ENCODE measurements at places on chromosomes 7 and 10.

- H3K27me3 ChIP-seq = peaks cover 46% of the 10 kb centered on the region
- no peak overlapping the region for H3K4me3 ChIP-seq
- no peaks in the 10 kb centered on the region for H3K36me3 ChIP-seq
- no peak for DNase-seq
- peaks cover 5% of the 10 kb centered on the region for H3K4me1 ChIP-seq
Measured at GRCh38 chr10:48598243-48598935, 6.5 kb downstream of the ARHGAP22 start.

- H3K27me3 ChIP-seq = no peaks in the 10 kb centered on the region
- H3K4me1 ChIP-seq = peaks cover 87% of the 10 kb centered on the region
- no peaks in the 10 kb centered on the region for H3K36me3 ChIP-seq
- H3K27ac ChIP-seq = peak overlapping the region; percentile 98
Measured at GRCh38 chr10:119250641-119251314, 43.4 kb downstream of the GRK5 start.

DNA sequence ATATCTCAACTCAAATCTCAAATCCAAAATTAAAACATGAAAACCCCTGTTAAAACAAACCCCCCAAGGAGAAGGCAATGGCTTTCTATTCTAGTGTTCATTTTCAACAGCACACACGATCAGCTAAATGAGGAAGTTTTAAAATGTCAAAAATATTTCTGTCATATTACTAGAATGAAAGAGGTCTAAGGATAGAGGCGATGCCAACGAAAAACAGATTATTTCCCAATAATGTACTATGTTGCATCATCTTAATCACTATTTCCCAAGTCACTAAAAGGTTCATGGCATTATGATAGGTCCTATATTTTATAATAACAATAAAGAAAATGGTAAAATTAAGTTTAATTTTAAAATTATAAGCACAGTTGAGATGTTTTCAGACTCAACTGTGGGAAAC, 10.1 kb downstream of the CNOT4 start:
- no peak for DNase-seq
- H3K36me3 ChIP-seq = peaks cover 23% of the 10 kb centered on the region
- no peak overlapping the region for H3K4me3 ChIP-seq
- no peaks in the 10 kb centered on the region for H3K27me3 ChIP-seq
- no peak overlapping the region for H3K27ac ChIP-seq
- H3K4me1 ChIP-seq = peaks cover 10% of the 10 kb centered on the region

- H3K4me3 ChIP-seq = no peak overlapping the region
- no peak overlapping the region for H3K27ac ChIP-seq
- H3K27me3 ChIP-seq = peaks cover 8% of the 10 kb centered on the region
- no peak for DNase-seq
Measured at GRCh38 chr7:77455321-77455720, 39.2 kb upstream of the GSAP start.

DNA sequence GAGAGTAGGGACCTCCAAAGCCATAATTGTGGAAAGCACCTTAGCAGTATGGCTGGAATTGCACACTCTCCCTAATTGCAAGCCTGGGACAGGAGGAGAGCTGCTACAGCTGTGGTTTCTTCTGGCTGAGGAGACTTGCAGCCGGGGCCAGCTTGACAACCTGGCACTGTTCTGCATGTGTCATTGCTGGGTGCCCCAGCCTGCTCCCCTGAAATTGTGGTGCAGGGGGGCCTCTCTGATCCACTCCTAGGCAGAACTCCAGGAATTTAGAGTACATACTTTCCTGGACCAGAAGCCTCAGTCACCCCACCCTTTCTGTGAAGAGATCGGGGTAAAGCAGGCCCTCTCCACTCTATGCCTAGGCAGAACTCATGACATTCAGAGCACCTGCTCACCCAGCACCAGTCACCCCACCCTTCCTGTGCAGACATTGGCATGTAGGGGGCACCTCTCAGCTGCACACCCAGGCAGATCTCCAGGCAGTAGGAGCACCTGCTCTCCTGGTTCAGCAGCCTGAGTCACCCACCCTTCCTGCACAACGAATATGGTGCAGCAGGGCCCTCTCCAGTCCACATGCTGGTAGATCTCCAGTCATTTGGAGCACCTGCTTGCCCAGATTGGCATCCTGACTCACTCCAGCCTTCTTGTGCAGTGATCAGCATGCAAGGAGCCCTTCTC, 34.4 kb upstream of the DYNC1I1 start:
- no peak overlapping the region for H3K27ac ChIP-seq
- H3K27me3 ChIP-seq = peaks cover 12% of the 10 kb centered on the region
- no peaks in the 10 kb centered on the region for H3K4me1 ChIP-seq
- H3K36me3 ChIP-seq = no peaks in the 10 kb centered on the region
- no peak overlapping the region for H3K4me3 ChIP-seq

DNA sequence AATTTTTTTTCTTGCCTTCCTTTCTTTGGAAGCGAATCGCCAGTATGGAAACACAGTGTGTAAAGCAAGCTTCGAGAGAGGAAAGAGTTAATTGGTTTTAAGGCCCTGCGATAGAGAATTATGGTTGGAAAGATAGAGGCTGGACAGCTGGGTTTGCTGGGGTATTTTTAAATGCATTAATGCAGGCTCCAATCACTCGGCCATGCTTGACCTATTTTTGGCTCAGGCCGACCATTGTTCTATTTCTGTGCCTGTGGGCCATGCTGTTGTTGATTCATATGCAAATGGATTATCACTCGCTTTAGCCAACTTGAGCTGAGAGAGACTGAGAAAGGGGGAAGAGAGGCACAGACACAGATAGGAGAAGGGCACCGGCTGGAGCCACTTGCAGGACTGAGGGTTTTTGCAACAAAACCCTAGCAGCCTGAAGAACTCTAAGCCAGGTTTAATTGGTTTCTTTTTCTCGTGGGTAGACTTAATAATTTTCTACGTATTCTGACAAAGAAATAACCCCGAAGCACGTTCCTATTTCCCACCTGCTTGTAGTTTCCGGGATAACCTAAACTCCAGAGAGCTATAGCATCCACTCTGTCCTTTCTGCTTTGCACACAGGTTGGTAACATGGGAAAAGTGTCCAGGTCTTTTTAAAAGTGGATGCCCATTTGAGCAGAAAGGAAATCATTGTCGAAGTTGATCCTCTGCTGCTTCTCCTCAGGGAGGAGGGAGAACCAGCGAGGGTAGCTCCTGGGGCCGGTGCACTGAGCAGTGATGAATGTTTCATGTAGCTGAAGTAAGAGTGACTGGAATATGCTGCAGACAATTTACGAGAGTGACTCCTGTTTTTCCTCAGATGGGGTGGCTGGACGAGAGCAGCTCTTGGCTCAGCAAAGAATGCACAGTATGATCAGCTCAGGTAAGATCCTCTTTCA, at the start of gene HDAC9:
TSS of gene HDAC9 (plus strand) at position 338 of the 929 bp plus-strand sequence. CDS start at position 892, 554 bp downstream.
- peak; percentile 25 for DNase-seq
- peaks cover 4% of the 10 kb centered on the region for H3K27me3 ChIP-seq
- no peaks in the 10 kb centered on the region for H3K36me3 ChIP-seq

DNA sequence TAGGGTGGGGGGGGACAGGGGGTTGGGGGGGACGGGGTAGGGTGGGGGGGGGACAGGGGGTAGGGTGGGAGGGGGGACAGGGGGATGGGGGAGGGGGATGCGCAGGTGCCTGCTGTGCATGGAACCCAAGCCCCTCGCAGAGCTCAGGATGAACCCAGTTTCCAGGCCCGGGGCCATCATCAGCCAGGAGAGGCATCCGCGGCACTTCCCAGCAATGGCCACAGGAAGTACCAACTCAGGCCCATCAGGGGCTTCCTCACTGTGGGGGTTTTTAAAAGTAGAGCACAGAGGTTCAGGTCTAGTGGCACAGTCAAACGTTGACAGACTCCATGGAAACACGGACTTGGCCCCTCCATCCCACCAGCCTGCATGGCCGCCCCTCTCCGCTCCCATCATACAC, 172.7 kb downstream of the DIP2C start:
- peak overlapping the region; percentile 97 for H3K27ac ChIP-seq
- H3K4me3 ChIP-seq = no peak overlapping the region
- peaks cover 3% of the 10 kb centered on the region for H3K27me3 ChIP-seq
- H3K36me3 ChIP-seq = peaks cover 9% of the 10 kb centered on the region

DNA sequence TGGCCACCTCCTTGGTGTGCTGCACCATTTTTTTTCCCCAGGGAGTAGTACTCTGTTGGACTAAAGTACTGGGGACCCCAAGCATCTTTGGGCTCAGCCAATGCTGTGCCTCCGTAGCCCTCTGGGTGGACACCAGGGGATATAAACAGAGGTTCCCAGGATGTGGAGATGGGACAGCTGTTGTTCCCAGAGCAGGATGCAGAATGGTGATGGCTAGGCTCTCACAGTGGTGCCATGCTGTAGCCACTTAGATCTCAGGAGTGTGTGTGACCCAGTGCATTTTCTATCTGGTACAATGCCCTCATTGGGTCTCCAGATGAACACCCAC, 50.9 kb upstream of the SCIN start:
- DNase-seq = no peak
- H3K27me3 ChIP-seq = no peaks in the 10 kb centered on the region
- H3K27ac ChIP-seq = no peak overlapping the region
- H3K4me3 ChIP-seq = no peak overlapping the region
- peaks cover 22% of the 10 kb centered on the region for H3K36me3 ChIP-seq
- no peaks in the 10 kb centered on the region for H3K4me1 ChIP-seq

- no peak overlapping the region for H3K4me3 ChIP-seq
- no peak overlapping the region for H3K27ac ChIP-seq
- H3K4me1 ChIP-seq = peaks cover 12% of the 10 kb centered on the region
- H3K36me3 ChIP-seq = no peaks in the 10 kb centered on the region
- DNase-seq = no peak
- no peaks in the 10 kb centered on the region for H3K27me3 ChIP-seq
Measured at GRCh38 chr7:19213746-19214145, 68.5 kb upstream of the FERD3L start.

DNA sequence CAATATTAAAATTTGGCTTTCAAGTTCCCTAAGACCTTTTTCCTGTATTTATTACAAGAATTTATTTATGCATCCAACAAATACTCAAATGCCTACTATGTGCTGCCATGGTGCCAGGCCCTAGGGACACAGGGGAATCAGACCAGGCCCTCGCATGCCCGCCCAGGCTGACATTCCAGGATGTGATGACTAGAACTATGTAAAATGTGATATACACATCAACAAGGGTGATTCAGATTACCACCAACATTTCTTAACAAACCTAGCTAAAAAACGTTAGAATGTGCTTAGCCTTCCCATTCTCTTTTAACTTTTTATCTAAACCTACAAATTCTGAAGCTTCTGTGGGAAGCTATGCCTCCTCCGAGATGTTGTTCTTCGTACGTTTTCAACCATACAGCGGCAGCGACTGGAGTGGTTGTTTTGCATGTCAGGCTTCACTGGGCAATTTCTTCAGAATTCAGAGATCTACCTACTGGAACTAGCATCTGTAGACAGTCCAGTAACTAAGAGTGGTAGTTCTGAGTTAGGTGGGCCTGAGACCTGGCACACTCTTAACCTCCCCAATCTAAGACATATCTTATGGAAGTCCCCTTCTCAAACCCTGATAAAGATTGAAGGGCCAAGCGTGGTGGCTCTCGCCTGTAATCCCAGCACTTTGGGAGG, 22.1 kb downstream of the GNA12 start:
- no peak overlapping the region for H3K4me3 ChIP-seq
- H3K4me1 ChIP-seq = peaks cover 61% of the 10 kb centered on the region
- no peaks in the 10 kb centered on the region for H3K27me3 ChIP-seq
- DNase-seq = no peak
- peaks cover 39% of the 10 kb centered on the region for H3K36me3 ChIP-seq

- H3K4me1 ChIP-seq = peaks cover 22% of the 10 kb centered on the region
- peaks cover 16% of the 10 kb centered on the region for H3K36me3 ChIP-seq
- DNase-seq = no peak
- H3K4me3 ChIP-seq = no peak overlapping the region
- H3K27ac ChIP-seq = no peak overlapping the region
Measured at GRCh38 chr10:75484717-75485116, 53.3 kb downstream of the LRMDA start.

- no peak for DNase-seq
- no peaks in the 10 kb centered on the region for H3K36me3 ChIP-seq
- H3K27ac ChIP-seq = no peak overlapping the region
- no peak overlapping the region for H3K4me3 ChIP-seq
- peaks cover 8% of the 10 kb centered on the region for H3K27me3 ChIP-seq
- peaks cover 9% of the 10 kb centered on the region for H3K4me1 ChIP-seq
Measured at GRCh38 chr10:78199759-78200158, 166.1 kb downstream of the RPS24 start.

DNA sequence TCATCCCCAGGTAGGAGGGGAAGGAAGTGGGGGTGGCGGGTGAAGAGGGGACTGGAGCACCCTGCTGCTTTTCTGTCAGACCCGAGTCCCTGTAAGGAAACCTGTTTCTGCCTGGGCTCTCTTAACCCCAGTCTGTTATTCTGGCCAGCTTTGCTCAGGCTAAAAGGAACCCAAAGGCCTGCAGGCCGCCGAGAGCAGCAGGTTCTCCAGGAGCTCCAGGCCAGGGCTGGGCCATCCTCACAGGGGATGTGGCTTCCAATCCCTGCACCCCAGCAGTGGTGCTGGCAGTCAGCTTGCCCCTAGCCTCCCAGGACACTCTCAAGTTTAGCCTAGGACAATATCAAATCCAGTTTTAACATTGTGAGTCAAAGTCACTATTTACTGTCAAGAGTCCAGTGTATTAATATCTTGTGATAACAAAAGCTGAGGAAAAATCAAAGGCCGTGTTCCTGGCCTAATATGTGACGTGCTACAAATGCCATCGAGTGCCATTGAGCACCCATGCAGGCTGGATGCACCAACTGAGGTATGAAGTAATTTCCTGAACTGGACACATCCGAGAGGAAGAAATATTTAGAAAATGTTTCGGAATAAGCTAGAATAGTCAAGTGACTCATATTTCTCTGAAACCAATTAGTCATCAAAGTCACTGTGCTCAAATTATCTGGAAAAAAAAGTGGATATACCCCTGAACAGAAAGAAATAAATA, 7.0 kb downstream of the PKD1L1 start:
- no peaks in the 10 kb centered on the region for H3K36me3 ChIP-seq
- H3K27me3 ChIP-seq = peaks cover 10% of the 10 kb centered on the region
- DNase-seq = no peak
- H3K4me3 ChIP-seq = no peak overlapping the region
- peaks cover 77% of the 10 kb centered on the region for H3K4me1 ChIP-seq

DNA sequence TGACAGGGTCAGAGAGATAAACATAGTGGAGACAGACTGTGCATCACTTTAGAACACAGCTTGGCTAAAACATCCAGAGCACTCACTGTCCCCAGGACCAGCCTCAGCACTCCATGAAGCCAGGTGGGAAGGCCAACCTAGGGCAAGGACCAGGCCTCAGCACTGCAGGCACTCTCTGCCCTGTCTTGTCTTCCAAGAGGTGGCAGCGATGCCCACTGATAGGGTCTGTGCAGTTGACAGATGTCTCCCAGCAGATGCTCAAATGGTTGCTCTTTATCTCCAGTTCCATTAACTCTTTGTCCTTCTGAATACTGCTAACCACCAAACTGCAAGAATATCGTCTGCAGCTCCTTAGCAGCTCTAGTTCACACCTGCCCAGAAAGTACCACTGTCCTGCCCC, 9.1 kb downstream of the DDX56 start:
- H3K36me3 ChIP-seq = peaks cover 37% of the 10 kb centered on the region
- no peak overlapping the region for H3K27ac ChIP-seq
- H3K4me1 ChIP-seq = no peaks in the 10 kb centered on the region
- no peak for DNase-seq

DNA sequence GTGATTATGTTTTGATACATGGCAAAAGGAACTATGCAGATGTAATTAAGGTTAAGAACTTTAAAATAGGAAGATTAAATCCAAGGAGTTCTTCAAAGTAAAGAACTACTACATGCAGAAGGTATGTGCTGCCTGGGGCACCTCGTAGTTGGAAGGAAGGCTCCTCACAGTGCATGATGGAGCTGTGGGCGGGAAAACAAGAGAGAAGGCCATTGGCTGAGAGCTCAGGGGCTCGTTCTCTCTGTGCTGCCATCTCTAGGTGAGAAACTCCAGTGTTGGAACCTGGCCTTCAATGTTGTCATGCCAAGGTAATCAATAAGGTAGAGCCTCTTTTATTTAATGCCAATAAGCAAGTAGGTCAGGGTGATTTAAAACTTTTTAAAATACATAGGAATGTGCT, 391.4 kb upstream of the ETV1 start:
- no peaks in the 10 kb centered on the region for H3K36me3 ChIP-seq
- no peak overlapping the region for H3K27ac ChIP-seq
- H3K4me3 ChIP-seq = no peak overlapping the region
